ENCODE measurements at places on chromosomes 1 and 21.

GRCh38 chr1:22414244-22414751, 37.4 kb upstream of the ZBTB40 start:
- DNase-seq = peak; percentile 24

GRCh38 chr1:219412772-219413171, 200.1 kb downstream of the ZC3H11B start:
- no peak for DNase-seq

GRCh38 chr1:178126741-178127185, 32.9 kb downstream of the RASAL2 start:
- DNase-seq = no peak

DNA sequence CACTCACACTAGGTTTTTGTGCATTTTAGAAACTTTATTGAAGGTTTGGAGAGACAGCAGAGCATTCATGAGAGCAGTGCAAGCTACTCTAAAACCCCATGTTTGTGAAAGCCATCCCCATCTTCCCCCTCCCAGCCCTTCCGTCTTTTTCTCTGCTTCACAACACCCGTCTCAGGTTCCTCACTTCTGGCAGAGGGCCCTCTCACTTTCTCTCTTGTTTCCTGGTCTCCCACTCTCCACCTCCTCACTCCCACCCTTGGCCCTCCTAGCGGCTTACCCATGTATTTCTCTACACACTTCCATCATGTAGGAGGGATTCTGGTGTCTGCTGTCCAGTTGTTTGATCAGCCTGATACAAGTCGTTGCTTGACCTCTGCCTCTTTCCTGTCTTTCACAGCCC, 92.7 kb downstream of the LRRC8C start:
- no peak for DNase-seq

DNA sequence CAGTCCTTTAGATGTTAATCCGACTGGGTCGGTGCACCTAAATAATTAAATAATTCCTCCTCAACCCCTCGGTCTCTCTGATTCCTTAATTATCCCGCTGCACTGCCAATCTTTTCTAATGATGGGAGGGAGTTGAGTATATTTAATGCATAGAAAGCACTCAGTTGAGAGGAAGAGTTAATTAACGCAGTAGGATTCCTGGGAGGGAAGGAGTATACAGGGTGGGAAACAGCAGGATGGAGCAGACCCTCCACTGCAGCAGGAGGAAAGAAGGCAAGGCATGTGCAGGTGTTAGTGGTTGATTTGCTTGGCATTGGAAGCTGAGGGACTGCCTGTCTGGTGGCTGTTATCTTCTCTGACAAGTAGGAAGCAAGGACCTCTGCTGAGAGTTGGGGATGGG, 9.9 kb upstream of the REN start:
- no peak for DNase-seq

- no peak for DNase-seq
Measured at GRCh38 chr1:41461790-41462679, 22.4 kb downstream of the EDN2 start.

DNA sequence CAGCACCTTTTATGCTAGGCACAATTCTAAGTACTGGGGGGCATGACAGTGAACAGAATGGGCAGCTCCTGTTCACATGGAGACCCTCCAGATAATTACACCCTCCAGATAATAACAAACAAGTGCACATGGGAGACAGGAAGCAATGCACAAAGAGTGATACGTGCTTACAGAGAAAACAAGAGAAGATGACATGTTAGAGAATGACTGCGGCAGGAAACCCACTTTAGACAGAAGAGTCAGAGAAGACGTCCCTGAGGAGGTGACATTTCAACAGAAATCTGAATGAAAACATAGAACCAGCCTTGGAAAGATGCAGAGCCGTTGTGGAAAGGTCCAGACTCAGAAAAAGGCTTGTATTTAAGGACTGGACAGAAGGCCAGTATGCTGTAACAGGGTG, 54.7 kb upstream of the ARTN start:
- peak; percentile 80 for DNase-seq

DNA sequence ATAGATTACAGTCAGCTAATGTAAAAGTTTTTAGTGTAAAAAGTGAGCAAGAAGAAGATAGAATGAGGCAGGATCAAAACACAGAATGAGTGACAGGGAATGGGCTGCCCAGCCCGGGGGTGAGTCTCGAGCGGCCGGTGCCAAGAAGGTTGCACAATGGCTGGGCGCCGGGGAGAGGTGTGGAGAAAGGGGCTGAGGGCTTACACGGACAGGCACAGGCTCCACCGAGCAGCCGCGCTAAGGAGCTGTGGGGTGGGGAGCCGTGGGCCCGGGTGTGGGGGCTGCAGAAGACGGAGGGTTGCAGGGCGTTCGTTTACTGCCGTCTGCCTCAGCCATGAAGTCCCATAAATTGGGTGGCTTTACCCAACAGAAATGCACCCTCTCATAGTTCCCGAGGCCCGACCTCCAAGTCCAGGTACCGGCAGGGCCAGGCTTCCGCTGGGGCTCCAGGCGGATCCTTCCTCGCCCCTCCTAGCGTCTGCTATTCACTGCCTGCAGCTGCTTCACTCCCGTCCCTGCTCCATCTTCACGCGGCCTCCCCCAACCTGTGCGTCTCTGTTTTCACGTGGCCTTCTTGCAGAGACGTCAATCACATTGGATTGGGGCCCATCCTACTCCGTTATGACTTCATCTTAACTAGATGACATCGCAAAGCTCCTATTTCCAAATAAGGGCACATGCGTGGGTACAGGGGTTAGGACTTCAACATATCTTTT, 277.2 kb downstream of the CAMTA1 start:
- no peak for DNase-seq

GRCh38 chr1:53625049-53625448, 113.9 kb downstream of the GLIS1 start:
- no peak for DNase-seq

- DNase-seq = no peak
Measured at GRCh38 chr1:114043054-114043453, 63.8 kb downstream of the OLFML3 start.

DNA sequence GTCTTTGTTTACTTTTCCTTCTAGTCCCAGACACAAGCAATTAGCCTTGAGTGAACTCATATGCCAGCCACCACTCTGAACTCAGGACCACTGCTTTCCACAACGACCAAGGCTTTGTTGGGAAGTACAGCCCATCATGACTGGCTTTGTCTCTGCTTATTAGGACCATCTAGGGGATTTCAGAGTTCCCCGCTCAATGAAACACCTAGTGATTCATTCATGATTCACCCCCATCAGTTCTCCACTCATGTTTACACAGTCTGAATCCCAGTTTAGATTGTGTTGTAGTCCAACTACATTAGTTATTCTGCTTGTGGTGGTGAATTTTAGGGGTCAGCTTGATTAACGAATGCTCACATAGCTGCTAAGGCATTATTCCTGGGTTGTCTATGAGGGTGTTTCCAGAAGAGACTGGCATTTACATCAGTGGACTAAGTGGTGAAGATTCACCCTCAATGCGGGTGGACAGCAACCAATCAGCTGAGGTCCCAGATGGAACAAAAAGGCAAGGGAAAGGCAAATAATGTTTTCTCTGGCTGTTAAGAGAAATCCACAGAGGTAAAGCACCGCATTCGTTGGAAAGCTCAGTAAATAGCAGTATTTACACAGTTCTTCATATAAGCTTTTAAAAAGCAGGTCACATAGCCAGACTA, 122.7 kb downstream of the RGS21 start:
- DNase-seq = no peak

GRCh38 chr1:19311503-19311930, 427 bp downstream of the AKR7A2 start:
- no peak for DNase-seq

GRCh38 chr1:150409504-150410362, 45.8 kb downstream of the RPRD2 start:
- DNase-seq = no peak

DNA sequence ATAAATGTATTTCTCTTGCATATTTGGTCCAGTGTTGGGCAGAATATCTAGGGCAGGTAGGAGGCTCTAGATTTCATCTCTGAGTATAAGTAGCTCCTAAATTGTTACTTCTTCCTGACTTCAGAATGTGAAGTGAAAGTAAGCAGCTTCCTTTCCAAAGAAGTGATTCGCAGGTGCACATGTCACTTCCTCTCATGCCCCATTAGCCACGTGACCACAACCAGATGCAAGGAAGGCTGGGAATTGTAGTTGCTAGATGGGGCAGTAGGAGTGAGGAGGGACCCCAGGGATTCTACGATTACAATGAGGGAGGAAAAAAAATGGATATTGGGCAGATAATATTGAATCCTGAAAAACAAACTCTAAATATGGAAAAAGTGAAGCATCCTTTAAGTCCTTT, 113.2 kb upstream of the CYYR1 start:
- no peak for DNase-seq

DNA sequence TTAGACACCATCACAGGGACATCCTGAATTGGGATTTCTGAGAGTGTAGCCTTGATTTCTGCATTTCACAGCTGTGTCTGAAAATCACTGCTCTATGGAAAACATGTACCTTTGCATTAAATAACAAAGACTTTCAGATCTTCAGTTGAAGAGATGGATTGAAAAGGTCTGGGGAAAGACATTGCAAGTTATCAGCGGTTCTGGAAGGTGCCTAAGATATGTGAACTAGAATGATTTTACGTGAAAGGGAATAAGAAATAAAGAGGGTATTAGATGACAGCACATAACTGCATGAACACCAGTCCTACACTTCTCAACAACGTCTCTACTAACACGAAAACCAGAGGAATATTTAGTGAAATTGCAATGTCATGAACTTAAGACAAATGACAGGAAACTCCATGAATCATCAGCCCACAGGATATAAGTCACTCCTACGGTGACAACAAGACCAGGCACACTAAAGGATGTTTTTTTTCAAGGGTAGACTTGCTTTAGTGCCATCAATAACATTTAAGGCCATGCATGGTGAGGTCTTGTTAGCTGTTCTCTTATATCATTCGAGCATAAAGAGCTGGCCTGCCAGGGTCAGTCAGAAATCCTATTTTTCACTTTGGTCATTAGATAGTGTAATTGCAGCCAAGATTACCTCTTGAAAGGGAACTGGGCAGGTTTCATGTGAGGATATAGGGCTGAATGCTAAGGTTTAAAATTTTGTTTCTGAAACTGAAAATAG, 283.1 kb downstream of the GRIK1 start:
- no peak for DNase-seq

DNA sequence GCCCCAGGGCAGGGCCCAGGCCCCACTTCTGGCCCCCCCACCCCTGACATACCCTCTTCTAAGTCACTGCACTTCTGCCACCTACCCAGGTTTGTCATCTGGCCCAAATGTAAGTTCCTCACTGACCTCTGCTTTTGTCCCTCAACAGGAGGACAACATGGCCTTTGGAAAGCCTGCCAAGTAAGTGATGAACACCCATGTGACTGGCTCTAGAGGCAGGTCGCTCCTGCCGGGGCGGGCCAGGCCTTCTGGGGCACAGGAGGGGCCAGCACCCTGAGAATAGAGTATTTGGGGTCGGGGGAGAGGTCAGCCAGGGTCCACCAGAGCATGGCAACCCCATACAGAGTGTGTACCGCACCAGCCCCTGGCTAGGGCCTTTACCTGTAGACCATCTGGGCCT, 9.9 kb upstream of the SYTL1 start:
- DNase-seq = no peak

- DNase-seq = no peak
Measured at GRCh38 chr21:14602382-14602958, 56.4 kb upstream of the SAMSN1 start.

GRCh38 chr1:209948155-209948554, 10.1 kb downstream of the SYT14 start:
- DNase-seq = no peak

DNA sequence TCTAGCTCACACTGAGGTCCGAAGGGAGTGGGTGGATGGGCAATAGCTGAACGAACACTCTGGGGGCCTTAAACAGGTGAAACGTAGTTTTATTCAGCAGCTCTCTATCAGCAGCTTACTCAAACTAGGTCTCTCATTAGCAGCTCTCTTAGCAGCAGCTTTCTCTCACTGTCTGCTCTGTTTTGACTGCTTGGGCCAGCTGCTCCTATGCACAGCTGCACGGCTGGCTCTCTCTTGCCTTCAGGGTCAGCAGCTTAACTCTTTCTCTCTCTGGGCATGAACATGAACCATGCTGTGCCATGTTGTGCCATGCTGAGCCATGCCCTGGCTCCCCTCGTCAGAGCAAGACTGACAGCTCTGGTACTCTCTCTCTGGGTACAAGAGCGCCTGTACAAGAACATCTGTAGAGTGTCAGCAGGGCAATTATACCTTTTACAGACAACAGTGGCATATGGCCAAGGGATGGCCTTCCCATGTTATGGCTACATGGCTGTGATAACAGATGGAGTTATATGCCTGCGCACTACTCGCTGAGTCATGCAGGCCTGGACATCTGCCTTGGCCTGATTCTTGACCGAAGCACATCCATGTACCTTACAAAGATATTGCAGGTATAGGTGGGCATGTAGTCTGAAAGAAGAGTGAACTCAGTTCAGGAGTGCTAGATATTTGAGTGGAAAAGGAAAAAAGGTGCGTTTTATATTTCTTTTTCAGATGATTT, 152.4 kb downstream of the LEPR start:
- DNase-seq = no peak

- DNase-seq = no peak
Measured at GRCh38 chr1:28982198-28982597, 67.8 kb downstream of the EPB41 start.

DNA sequence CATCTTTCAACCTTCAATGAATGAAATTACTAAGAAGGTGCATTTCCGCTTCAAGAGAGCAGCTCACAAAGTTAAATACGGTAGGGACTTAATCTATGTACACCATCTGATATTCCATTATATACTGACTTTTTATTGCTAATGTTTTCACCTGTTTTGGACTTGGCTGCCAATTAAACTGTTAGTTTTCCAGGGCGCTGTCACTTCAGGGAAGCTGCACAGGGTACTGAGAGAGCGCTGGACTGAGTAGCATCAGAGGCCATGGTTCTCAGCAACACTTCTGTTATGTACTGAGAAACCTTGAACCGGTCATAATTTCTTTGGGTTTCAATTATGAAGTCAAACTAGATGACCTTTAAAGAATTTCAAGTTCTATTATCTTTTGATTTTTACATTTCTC, 8.2 kb downstream of the SSX2IP start:
- DNase-seq = no peak

GRCh38 chr1:48753293-48753692, 23.4 kb downstream of the BEND5 start:
- DNase-seq = no peak

DNA sequence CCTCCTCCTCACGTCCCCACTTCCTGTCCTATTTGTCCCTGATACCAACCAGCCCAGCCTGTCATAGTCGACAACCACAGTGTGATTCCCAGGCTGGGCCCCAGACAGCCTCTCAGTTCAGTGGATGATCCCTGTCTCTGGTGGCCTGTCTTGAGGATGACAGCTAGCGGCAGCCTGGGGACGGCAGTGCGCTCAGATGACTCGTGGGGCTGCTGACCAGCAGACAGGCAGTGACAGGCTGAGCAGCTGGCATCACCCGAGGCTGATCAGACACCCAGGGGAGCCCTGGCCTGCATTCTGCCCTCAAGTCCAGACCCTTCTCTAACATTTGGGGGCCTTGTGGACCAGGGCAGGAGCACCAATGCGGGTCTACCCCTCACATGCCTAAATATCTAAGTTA, 21.0 kb downstream of the NKAIN1 start:
- no peak for DNase-seq

DNA sequence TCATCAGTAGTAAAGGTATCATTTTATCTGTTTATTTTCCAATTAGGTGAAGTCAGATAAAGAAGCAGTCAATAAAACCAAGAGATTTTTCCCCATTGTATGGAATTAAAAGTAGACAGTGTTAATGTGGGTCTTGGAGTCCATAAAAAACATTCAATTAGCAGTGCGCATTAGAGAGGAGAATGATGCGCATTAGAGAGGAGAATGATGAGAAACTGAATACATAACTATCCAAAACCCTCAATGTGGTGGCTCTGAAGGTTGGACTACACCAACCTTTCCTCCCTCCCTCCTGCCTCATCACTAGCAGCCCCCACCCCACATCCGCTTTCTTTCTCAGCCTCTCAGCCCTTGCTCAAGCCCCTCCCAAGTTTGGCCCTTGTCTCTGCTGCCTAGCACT, 99.5 kb downstream of the DAB1 start:
- no peak for DNase-seq
